ENCODE measurements at places on chromosomes 7 and 10. TPM values are rescaled to one million over a fixed set of nuclear protein-coding genes. Genes with fewer than 3 reads are reported as not detected.

DNA sequence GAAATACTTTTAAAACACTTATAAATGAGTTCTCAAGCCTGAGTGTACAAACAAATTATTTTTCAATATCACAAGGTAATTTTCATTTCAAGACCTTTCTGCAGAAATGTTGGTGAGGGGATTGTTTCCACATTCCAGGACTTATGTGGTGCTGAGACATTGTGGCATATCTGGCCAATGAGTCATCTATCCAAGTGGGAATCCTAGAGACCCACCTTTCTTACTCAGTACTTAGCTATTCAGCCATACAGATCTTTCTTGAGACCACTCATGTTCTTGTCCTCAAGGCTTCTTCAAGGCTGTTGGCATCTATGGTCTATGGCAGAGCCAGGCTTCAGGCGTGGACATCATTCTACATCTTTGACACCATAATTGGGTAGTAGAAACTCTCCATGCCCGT lies 225.4 kb downstream of the DKK1 start:
- no peak for DNase-seq

DNA sequence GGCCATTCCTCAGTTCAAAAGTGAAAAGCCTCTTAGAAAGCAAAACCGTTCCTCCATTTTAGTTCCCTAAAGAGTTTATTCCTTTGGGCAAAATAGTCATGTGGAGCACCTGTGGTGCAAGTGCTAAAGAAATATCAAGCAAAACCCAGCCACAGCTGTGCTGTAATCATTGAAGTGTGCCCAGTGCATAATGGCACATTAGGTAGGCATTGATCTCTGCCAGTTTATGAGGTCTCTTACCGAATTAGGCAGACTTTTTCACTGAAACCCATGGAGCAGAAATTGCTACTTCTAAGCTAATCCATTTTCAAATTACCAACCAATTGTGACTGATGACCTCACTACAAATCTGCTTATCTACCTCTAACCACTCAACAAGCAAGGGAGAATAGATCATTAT lies 97.2 kb upstream of the SEMA3A start:
- no peak for DNase-seq

DNA sequence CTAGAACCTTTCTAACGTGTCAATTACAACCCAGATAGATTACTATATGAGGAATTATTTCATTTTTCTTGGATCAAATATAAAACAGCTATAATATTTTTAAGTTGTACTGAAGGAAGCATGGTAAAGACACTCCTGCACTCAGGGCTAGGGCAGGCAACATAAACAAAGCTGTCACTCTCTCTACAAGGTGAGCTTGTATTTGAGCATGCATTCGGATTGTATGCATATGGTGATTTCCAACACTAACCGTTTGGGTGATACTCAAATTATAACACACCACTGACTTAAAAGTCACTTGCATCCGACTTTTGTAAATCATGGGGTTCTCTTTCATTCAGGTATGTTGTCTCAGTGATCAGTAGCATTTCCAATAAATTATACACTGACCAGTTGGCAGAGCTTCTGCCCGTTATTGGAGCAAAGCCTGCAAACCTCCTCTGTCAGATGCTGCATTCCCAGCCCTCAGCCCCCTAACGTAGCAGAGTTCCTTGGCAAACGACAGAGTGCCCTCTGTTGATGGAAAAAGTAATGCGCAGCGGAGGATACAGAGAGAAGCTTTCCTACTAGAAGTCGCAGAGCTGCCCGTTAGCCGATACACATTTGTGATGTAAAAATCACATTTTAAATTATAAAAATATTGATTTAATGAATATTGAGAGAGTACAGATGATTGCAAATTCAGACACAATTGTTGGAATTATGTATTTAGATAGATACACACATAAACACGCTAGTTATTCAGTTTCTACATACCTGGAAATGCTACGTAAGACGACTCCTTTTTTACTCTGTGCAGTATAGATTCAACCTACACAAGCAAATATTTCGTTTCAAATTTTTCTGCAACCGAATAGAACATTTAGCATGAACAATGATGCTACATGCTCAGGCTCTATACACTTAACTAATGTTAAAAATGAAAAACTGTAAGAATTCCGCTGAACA lies 173.9 kb upstream of the SP4 start:
- no peak for DNase-seq

Gene GBX1
- total RNA-seq: not detected

- DNase-seq: no peak
Measured at GRCh38 chr10:45515630-45516029, 141.6 kb downstream of the ALOX5 start.

Data from esophagus muscularis mucosa (tissue), 4 donors.